ENCODE measurements at places on chromosomes 4 and X. TPM values are rescaled to one million over a fixed set of nuclear protein-coding genes. Genes with fewer than 3 reads are reported as not detected.

DNA sequence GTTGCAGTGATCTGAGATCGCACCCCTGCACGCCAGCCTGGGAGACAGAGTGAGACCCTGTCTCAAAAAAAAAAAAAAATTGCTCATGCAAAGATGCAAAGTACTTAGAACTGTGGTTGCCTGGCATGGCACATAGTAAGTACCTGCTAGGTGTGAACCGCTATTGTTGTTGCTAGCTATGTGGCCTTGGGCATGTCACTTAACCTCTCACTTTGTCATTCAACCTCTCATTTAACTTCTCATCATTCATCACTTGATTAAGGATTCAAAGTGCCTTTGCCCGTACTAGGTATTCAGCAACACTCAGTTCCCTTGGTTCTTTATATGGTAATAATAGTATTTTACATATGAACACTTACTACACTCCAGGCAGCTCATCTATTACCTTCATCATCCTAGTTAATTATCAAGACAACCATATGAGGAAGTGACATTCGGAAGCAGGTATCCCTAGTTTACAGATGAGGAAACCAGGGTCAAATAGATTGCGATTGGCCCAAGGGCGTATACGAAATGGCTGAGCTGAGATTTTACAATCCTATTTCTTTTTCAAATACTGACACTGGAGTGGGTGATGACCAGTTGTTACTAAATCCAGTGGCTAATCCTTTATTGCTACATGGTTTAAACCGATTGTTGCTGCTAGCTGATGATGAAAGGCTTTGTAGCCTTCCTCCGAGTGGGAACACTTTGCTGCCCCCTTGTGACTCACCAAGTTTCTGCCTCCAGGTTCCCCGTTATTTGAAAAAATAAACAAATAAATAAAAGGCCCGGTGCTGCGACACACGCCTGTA lies 28.8 kb upstream of the SOWAHD start:
- DNase-seq: peak; percentile 70

GRCh38 chr4:189822326-189822725 lies 118.3 kb upstream of the FRG1 start:
- DNase-seq: no peak

GRCh38 chrX:78708262-78708661 lies 39.3 kb upstream of the LPAR4 start:
- peak; percentile 38 for DNase-seq

GRCh38 chr4:86564795-86565194 lies 29.3 kb upstream of the PTPN13 start:
- no peak for DNase-seq

GRCh38 chrX:122565952-122566351 lies 618.1 kb upstream of the GRIA3 start:
- DNase-seq: no peak

DNA sequence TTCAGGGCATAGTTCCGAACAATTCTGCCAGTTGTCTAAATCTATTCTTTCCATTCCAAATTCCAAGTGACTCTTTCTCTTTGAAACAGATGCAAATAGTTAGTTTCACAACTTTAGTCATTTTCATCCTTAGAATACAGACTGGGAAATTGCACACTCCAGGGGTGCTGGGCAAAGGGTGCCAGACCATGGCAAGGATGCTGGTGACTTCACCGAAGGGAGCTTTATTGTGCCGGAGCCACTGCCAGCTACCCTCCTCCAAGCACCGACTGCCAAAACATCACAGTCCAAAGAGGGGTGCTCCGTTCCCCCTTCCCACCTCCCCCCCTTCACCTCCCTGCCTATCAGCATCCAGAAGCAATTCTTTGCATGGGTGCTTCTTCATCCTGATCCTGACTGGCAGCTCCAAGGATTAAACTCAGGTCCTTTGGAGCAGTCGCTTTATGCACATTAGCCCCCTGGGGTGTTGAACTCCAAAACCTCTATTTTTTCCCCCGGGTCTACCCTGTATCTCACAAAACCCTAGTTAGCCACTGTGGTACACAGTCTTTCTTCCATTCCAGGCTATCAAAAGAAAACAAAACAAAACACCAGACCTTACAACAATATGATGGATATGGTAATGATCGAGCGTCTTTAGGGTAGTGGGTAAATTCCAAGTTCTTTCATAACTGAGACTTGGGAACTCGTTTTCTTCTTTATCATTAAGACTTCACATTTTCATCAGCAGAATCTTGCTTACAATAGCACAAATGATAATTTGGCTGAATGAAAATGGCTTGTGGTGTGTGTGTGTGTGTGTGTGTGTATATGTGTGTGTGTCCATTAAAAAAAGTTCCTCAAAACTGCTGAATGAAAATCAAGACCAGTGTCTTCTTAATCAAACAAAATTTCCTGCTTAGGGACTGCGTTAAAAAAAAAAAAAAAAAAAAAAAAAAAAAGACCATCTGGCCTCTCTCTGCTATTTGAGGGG lies 28.7 kb downstream of the MID1 start:
- DNase-seq: no peak

DNA sequence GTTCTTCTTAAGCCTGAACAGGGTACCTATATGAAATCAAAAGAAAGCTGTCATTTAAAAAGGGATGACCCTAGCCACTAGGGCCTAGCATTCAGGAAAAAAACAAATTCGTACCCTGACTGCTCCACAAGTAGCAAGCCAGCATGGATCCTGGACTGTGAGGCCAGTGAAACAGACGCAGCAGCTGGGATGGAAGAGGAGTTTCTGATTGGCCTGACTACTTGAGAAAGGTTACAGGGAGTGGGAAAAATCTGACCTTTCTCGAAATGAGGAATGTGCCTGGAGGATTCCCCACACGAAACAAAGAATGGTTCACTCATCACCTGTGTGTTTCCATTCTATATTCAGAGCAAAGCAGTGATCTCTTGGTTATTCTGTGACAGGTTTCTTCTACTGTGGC lies 87.6 kb upstream of the JADE1 start:
- no peak for DNase-seq

DNA sequence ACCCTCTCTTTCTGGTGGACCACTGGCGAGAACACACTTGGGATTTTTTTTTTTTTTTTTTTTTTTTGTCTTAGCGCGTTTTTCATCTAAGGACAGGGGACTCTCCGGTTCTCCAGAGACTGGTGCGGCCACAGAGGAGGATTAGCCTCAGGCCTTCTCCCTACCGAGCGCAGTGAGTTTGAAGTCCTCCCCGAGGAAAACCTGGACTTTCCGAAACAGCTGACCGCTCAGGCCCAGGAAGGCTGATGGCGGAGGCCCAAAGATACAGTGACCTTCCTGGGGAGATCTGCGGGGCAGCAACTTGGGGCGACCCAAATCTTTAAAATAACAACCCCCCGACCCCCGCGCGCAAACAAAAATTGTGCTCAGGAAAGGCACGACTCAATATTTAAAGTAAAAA lies 9.2 kb downstream of the NKX3-2 start:
- no peak for DNase-seq

DNA sequence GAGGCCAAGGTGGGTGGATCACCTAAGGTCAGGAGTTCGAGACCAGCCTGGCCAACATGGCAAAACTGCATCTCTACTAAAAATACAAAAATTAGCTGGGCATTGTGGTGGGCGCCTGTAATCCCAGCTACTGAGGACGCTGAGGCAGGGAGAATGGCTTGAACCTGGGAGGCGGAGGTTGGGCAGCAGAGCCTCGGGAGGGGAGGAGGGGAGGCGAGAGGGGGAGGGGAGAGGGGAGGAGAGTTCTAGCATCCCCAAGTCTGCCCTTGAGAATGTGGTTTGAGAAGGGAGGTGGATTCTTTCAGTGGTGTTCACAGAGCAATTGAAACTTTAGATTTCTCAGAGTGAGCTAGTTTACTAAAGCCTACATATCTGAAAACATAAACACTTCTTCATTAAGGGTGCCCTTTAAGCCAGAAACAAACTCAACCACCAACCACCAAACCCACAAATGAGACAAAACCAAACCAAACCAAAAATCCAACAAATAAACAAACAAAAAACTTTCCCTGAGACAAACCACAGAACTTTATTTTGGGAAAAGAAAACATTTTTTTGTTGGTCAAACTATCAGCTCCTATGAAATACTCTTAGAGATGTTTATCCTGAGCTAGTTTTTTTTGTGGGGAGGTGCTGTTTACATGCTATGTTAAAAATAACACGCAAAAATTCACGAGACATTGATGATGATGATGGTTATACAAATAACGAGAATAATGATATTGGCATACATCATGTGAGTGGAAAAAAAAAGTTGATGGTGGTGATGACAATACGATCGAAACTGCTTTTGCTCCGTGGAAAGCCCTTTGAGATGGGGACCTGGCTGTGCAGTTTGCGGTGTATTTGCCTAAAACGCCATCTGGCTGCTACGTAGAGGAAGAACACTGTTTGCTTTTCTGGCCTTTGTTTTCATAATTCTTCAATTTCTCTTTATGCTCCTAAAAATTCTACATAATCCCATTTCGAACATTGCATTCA lies 98.2 kb upstream of the PRKX start:
- peak; percentile 61 for DNase-seq

GRCh38 chrX:40484408-40485091 lies 96.2 kb upstream of the ATP6AP2 start:
- DNase-seq: no peak

DNA sequence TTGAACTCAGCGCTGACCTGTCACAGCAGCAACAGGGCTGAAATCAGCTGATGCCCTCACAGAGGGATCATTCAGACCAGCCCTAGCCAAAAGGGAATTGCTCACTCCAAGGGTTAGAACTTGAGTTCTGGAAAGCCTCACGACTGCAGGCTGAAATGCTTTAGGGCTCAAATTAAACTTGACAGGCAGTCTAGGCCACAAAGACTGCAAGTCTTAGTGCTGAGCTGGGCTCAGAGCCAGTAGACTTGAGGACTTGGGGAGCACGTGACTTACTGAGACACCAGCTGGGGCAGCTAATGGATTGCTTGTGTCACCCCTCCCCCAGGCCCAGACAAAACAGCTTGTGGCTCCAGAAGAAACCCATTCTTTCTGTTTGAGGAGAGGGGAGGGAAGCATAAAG lies 119.0 kb upstream of the SLC6A14 start:
- DNase-seq: no peak

DNA sequence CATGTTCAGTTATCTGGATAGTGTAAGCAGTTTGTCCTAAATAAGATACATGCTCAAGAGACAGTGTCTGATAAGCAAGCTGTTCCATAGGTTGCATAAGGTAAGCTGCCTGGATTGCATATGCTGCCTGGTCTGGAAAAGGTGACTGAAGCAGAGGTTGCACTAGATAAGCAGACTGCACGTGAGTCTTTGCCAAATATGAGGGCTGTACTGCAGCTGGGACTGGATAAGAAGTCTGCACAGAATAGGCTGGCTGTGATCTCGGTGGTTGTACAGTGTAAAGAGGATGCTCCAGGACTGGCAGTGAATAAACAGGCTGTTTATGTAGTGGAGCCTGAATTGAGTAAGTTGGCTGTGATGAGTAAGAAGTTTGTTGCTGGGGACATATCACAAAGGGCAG lies 68.9 kb downstream of the WNK3 start:
- no peak for DNase-seq

GRCh38 chr4:101035487-101035886 lies 311.8 kb downstream of the PPP3CA start:
- no peak for DNase-seq

- DNase-seq: no peak
Observed at GRCh38 chr4:37726666-37727065, 40.5 kb upstream of the RELL1 start.

GRCh38 chrX:136148391-136148790 lies 1.1 kb downstream of the FHL1 start:
- DNase-seq: no peak

GRCh38 chr4:107094332-107094731 lies 58.2 kb upstream of the DKK2 start:
- DNase-seq: peak; percentile 69

GRCh38 chr4:3043282-3044020 lies 30.9 kb downstream of the HTT-AS start:
- DNase-seq: no peak

DNA sequence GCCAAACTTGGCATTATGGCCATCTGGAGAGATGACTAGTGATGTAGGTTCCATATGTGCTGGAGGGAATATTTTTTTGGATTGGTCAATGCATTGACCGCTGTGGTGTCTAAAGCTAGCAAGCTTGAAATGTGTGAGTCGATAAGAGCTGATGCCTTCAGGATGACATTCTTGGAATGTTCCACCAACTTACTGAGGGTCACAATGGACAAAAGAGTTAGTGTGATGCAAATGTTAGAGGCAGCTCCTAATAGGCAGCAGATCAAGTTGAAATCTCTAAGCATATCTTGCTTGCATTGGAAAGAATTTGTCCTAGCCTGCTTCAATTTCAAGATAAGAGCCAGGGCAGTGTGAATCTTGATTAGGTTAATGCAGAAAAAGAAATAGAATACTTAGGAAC lies 210.4 kb upstream of the AFF2 start:
- DNase-seq: no peak

Gene DKK2
- total RNA-seq: not detected

Gene TMPRSS11D
- total RNA-seq: 0.09 TPM

Gene SSX2B
- total RNA-seq: not detected

Gene PRKG2
- total RNA-seq: not detected

Gene PSAPL1
- total RNA-seq: not detected
